ENCODE measurements at places on chromosomes 13 and 19.

DNA sequence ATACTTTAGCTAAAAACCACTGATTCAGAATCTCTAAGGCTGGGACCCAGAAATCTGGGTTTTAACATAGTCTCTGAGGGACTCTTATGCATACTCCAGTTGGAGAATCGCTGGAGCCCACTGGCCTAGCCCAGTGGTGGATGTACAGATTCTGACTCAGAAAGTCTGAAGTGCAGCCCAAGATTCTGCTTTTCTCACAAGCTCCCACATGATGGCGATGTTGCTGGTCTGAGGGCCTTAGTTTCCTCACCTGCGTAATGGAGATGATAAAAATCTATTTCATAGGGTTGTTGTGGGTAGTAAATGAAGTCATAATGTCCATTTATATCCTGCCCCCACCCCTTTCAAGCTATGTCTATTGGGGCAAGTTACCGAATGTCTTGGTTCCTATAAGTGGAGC, 7.7 kb upstream of the CDADC1 start:
- DNase-seq, result no peak

DNA sequence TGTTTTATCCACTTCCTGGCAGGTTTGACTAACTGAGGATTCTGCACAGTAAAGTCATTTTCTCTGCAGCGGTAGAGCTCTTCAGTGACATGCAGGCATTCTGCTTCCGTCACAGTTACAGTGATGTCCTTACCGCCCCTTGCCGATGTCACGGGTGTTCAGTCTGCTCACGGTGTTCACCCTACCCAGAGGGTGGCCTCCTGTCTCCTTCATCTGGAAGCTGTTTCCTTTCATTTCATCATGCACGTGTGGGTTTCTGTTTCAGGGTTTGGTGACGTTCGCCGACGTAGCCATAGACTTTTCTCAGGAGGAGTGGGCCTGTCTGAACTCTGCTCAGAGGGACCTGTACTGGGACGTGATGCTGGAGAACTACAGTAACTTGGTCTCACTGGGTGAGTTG, 33.4 kb downstream of the ZNF331 start:
- no peak for DNase-seq

DNA sequence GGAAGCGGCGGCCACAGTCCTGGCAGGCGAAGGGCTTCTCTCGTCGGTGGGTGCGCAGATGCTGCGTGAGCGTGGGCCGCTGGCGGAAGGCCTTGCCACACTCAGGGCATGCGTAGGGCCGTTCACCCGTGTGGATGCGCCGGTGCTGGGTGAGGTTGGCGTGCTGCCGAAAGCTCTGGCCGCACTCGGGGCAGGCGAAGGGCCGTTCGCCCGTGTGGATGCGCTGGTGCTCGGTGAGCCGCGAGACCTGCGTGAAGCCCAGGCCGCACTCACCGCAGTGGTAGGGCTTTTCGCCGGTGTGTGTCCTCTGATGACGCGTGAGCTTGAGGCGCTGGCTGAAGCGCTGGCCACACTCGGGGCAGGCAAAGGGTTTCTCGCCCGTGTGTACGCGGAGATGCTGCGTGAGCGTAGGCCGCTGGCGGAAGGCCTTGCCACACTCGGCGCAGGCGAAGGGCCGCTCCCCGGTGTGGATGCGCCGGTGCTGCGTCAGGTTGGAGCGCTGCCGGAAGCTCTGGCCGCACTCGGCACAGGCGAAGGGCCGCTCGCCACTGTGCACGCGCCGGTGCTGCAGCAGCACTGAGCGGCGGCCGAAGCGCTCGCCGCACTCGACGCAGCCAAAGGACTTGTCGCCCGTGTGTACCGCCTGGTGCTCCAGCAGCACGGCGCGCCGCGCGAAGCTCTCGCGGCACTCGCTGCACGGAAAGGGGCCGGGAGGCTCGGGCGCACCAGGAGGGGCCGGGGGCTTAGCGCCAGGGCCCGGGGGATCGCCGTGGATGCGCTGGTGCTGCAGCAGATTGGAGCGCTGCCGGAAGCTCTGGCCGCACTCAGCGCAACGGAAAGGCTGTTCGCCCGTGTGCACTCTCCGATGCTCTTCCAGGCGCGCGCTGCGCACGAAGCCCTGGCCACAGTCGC, 4.0 kb upstream of the UBE2M start:
- no peak for DNase-seq

DNA sequence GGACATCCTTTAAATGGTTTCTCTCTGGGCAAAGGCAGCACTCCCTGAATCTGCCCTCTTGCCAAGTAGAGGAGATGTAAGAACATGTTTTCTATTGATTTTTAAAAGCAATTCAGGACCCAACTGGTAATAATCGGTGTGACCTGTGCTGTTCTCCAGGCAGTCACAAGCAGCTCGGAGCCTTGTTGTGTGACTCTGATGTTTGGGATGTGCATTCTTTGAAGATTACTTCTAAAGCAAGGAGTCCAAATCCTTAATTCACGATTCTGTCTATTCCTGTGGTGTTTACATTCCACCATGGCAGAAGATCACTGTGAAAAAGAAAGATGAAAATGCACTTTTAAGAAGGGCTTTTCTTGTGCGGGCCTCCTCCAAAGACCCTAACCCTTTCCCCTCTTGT, 122.3 kb upstream of the ZNF536 start:
- no peak for DNase-seq

- no peak for DNase-seq
Observed at GRCh38 chr19:33780746-33781145, 15.9 kb upstream of the KCTD15 start.

GRCh38 chr13:40651866-40652587, 14.4 kb downstream of the FOXO1 start:
- DNase-seq, result no peak

DNA sequence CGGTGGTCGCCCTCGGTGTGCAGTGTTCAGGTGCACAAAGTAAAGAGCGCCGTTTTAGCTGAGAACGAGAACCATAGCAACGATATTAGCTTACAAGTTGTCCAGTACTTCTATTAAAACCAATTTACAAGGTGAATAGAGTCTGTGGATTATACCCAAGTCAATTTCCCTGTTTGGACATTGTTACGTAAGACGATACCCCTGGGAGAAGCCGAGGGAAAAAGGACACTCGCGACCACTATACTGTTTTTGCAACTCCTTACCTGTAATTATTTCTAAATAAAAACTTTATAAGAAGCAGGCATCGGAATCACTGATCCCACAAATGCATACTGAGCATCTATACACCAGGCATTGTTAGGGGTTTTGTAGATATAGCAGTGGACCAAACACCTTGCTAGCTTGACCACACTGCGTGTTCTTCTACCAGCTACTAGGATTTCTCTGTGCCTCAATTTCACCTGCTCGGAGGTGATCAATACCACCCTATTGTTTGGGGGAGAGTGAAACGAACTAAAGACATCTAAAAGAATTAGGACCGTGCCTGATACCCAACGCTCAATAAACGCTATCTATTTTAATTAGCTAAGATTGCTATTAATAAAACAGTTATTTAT, 488 bp upstream of the EEF2 start:
- DNase-seq, result no peak

DNA sequence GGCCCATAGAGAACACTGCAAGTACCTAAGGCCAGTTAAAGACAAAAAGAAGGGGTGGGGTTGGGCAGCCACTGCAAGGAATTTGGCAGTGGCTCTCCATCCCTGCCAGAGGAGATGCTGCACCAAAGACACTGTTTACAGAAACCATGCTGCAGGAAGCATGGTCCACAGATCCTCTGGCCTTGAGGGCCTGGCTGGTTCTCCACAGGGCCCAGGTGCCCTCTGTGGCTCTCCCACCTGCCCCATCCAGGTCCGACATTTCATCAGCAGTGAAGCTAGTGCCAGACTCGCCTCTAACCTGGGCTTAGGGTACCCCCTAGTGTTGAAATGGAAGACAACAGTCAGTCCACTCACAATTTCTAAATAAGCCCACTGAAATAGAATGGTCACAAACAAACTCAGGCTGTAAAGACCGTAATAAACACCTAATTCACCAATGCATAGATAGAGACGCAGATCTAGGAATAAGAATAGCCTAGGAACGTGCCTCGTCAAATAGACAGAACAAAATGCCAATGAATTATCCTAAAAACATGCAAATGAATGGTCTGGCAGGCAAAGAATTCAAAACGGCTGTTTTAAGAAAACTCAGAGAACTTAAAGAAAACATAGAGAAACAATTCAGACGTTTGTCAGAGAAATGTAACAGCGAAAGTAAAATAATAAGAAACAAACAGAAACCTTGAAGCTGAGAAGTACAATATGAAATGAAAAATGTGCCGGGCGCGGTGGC, 23.3 kb downstream of the LYPD4 start:
- DNase-seq, result peak; percentile 12

DNA sequence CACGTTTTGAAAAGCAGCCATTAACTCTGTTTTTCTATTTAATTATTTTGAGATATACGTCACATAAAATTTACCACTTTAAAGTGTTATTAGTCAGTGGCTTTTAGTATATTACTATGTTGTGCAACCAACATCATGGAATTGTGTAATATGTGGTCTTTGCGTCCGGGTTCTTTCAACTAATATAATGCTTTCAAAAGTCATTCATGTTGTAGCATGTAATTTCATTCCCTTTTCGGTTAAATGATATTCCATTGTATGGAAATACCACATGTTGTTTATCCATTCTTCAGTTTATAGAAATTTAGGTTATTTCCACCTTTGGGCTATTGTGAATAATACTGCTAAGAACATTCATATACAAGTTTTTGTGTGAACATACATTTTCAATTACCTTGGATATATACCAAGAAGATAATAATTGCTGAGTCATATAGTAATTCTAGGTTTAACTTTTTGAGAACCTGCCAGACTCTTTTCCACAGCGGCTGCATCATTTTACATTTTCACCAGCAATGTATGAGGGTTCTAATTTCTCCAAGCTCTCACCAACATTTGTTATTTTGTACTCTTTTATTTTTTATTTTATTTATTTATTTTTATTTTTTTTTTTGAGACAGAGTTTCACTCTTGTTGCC, 28.1 kb upstream of the CLDN10 start:
- no peak for DNase-seq

DNA sequence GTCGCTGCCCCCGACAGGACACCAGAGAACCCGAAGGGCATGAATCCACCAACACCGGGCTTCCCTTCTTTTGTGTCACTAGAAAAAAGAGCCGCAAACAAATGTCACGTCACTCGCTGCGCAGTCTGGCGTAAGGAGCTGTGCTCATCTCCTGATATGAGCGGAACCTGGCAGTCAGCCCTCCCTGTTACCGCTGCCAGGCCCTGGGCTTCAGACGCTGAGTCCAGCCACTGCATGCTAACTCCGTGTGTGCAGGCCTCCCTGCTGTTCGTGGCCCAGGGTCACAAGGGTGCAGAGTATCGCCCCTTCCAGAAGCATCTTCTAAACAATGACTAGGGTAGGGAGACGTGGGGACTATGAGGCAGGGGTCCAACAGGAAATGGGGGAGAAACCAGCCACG, 71.3 kb downstream of the SLC7A1 start:
- no peak for DNase-seq

GRCh38 chr13:110283736-110284517, 23.0 kb downstream of the COL4A1 start:
- no peak for DNase-seq

GRCh38 chr13:113448885-113449692, 4.2 kb downstream of the ADPRHL1 start:
- DNase-seq, result no peak

GRCh38 chr13:42567906-42568305, 6.0 kb upstream of the TNFSF11 start:
- no peak for DNase-seq

- DNase-seq, result peak; percentile 65
Observed at GRCh38 chr13:74134777-74135325, 647 bp upstream of the KLF12 start.

Data from stimulated activated CD4-positive, alpha-beta T cell treated with anti-CD3 and anti-CD28 coated beads, Interleukin-4, amount 100 ng/mL, for 4 hours (primary cell).